ENCODE measurements at places on chromosomes 7 and 10. TPM values are rescaled to one million over a fixed set of nuclear protein-coding genes. Genes with fewer than 3 reads are reported as not detected.

The MKI67 gene
- 19.7 TPM for total RNA-seq

The IL6 gene
- not detected for total RNA-seq

The NYAP1 gene
- 2.2 TPM for total RNA-seq

The MINDY4 gene
- 4.7 TPM for total RNA-seq

- no peak overlapping the region for H3K27ac ChIP-seq
- no peak overlapping the region for H3K4me3 ChIP-seq
- H3K36me3 ChIP-seq = no peaks in the 10 kb centered on the region
- H3K4me1 ChIP-seq = no peaks in the 10 kb centered on the region
- H3K27me3 ChIP-seq = no peaks in the 10 kb centered on the region
Measured at GRCh38 chr7:110544194-110544593, 546.7 kb upstream of the LRRN3 start.

- peak overlapping the region; percentile 85 for H3K27ac ChIP-seq
- peaks cover 1% of the 10 kb centered on the region for H3K27me3 ChIP-seq
- no peaks in the 10 kb centered on the region for H3K36me3 ChIP-seq
- H3K4me1 ChIP-seq = peaks cover 43% of the 10 kb centered on the region
Measured at GRCh38 chr7:39613577-39613976, 9.8 kb upstream of the RALA start.

DNA sequence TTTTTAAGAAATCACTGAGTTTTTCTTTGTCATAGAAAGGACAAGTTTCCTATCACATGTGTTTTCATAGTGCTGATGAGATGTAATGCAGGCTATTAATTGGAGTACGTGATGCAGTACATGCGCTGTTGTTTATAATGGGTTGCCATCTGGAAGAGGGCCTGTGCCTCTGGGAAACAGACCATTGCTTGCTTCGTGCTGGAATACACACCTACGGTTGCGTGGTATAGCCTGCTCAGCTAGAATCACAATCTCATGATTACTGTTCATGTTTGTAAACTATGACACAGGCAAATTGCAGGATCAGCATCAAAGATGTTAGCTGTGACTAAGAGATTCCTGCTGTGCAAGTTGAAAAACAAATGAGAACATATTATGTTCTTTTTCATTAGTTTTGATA, 107.2 kb upstream of the STEAP1B start:
- no peak overlapping the region for H3K4me3 ChIP-seq
- DNase-seq = no peak
- H3K27ac ChIP-seq = no peak overlapping the region
- H3K36me3 ChIP-seq = no peaks in the 10 kb centered on the region
- H3K4me1 ChIP-seq = peaks cover 18% of the 10 kb centered on the region

GRCh38 chr7:137881607-137882260, 35.0 kb upstream of the DGKI start:
- H3K4me3 ChIP-seq = peak overlapping the region; percentile 79
- H3K36me3 ChIP-seq = peaks cover 53% of the 10 kb centered on the region
- H3K4me1 ChIP-seq = peaks cover 11% of the 10 kb centered on the region

DNA sequence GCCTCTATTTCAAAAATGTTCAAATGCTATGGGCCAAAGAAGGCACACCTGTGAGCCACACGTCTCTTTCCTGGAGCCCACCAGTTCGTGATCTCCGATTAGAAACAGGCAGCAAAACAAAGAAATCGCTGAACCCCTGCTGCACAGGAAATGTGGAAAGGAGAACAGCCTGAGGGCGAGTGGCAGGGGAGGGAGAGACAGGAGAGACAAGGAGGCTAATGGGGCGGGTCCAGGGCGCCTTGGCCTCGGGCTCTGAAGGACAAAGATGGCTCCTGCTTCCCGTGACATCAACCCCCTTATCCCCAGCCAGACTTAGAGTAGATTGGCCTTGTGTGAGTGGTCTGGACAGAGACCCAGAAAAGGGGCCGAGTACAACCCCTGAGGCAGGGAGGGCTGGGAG, 62.4 kb upstream of the DOCK1 start:
- no peak overlapping the region for H3K4me3 ChIP-seq
- no peak for DNase-seq
- no peaks in the 10 kb centered on the region for H3K36me3 ChIP-seq
- no peak overlapping the region for H3K27ac ChIP-seq

DNA sequence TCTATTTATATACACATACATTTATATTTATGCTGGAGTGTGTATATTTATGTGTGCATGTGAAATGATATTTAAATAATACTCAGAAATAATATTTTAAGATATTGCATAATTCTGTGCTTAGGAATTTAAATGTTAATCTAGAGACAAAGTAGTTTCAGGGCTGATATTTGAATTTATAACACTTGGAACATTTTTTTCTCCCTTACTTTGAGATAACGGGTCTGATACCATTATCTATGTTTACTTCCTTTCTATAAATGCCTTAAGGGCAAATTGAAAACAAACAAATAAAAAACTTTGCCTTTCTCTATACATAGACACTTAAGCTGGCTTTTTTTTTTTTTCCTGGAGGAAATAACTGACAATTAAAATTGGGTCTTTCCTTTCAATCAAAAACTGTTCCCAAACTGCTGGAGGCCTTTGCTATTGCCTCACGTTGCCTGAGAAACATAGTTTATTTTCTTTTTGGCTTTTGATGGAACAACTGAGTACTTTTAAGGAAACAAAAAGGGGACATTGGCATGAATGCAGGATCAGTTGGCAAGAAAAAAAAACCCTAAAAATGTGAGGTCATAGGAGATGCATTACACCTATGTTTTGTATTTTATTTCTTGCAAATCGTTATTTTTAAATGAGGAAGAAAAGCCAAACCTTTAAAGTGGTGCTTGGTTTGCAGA, 98.7 kb downstream of the ITGA8 start:
- H3K27ac ChIP-seq = peak overlapping the region; percentile 7
- no peak for DNase-seq
- no peak overlapping the region for H3K4me3 ChIP-seq
- no peaks in the 10 kb centered on the region for H3K27me3 ChIP-seq
- H3K36me3 ChIP-seq = no peaks in the 10 kb centered on the region
